ENCODE measurements at places on chromosomes 16 and 17.
A peak's percentile ranks its signal among the peaks of the same experiment; 100 is the strongest.

GRCh38 chr16:69555867-69556266 lies 9.9 kb upstream of the NFAT5 start:
- DNase-seq: no peak

DNA sequence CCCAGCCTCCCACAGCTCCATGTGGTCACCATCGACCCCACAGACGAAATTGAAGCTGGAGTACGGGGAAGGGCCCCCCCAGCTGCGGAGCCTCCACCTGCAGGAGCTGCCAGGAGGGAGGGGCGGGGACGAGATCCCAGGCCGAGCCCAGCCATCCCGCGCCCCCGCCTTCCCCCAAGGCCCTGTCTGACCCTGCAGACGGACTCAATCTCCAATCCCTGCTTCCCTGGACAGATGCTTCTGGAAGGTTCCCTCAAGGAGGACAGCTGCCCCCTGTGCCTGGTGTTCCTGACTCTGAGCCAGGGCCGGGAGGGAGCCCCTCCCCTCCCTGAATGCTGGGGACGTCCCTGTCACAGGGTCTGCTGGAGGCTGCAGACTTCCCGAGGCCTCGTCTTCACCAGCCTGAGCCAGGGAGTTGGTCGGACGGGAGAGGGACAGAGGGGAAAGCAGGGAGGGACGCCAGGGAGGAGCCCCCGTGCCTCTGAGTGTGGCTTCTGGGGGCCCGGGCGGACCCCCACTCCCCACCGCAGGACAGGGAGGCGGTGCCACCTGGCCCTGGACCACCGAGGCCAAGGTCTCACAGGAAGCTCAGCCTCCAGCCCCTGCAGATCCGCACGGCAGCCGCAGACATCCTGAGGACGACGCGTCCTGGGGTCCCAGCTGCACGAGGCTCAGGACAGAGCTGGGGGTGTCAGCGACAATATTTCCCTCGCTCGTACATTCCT lies 21.3 kb upstream of the C1QTNF8 start:
- no peak for DNase-seq

DNA sequence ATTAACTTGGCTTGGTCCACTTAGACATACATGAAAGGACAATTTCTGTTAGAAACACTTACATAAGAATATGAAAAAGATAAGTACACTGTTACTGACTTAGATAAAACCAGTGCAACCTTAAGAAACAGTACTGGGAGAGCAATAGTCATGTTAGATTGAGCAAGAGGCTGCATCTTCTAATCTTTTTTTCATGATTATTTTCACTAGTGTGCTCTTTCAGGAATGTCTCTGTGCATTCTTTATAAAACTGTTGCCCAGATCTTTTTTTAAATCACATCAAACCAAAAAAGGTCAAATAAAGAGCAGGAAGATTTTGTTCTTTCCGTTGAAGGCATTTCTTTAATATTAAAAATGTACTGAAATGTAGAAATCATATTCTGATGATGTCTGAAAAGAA lies 100.7 kb upstream of the AXIN2 start:
- DNase-seq: no peak

DNA sequence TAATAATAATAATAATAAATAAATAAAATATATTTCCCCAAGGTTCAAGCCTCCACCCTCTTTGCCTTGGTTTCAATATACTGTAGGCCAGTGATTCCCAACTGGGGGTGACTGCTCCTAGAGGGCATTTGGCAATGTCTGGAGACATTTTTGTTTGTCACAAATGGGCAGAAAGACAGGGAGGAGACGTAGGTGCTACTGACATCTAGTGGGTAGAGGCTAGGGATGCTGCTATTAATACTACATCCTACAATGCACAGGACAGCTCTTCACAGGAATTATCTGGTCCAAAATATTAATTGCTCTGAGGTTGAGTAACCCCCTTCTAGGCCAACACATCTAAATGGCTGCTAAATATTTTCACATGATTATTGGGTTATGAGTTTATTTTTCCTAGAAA lies 12.8 kb upstream of the PRR14 start:
- DNase-seq: no peak

DNA sequence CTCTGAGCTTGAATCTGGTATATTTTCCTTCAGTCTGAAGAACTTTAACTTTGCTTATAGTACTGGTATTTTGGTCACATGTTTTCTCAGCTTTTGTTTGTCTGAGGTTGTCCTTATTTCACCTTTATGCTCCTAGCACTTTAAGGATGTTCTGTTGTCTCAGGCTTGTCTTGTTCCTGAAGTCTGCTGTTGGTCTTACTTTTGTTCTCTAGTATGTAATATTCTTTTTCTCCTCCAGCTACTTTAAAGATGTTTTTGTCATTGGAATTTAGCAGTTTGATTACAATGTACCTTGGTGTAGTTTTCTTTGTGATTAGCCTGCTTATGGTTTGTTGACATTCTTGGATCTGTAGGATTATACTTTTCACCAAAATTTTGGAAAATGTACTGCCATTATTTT lies 23.6 kb downstream of the RPTOR start:
- DNase-seq: no peak

- DNase-seq: no peak
Measured at GRCh38 chr17:65334406-65334805, 197.2 kb downstream of the RGS9 start.

- no peak for DNase-seq
Measured at GRCh38 chr17:2602597-2603017, 9.2 kb downstream of the PAFAH1B1 start.

DNA sequence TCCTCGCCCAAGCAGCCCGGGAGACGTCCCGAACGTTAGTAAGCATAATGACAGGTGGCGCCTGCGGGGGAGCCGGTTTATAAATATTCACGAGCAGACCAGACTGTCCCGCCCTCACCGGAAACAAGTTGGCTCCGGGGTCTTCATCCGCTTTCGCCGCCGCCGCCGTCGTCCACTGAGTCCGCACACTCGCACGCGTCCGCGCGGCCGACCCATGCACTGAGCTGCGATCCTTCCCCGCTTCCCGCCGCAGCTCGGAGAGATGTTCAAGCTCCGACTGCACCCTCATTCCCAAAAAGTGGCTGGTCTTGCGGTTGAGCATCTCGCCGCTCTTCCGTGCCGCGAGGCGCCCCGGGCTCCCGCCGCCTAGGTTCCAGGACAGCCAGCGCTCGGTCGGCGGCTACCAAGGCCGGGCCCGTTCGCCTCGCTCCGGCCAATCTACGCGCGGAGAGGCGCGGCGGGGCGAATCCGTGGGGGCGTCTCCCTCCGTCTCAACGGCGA lies 385 bp downstream of the CFAP119 start:
- no peak for DNase-seq

- DNase-seq: no peak
Measured at GRCh38 chr17:69870751-69871199, 204.2 kb upstream of the KCNJ16 start.

- DNase-seq: no peak
Measured at GRCh38 chr16:20247076-20247475, 80.2 kb downstream of the GP2 start.

- peak; percentile 15 for DNase-seq
Measured at GRCh38 chr16:68065716-68066305, 19.4 kb upstream of the NFATC3 start.

GRCh38 chr17:67865438-67865837 lies 40.1 kb downstream of the BPTF start:
- no peak for DNase-seq

DNA sequence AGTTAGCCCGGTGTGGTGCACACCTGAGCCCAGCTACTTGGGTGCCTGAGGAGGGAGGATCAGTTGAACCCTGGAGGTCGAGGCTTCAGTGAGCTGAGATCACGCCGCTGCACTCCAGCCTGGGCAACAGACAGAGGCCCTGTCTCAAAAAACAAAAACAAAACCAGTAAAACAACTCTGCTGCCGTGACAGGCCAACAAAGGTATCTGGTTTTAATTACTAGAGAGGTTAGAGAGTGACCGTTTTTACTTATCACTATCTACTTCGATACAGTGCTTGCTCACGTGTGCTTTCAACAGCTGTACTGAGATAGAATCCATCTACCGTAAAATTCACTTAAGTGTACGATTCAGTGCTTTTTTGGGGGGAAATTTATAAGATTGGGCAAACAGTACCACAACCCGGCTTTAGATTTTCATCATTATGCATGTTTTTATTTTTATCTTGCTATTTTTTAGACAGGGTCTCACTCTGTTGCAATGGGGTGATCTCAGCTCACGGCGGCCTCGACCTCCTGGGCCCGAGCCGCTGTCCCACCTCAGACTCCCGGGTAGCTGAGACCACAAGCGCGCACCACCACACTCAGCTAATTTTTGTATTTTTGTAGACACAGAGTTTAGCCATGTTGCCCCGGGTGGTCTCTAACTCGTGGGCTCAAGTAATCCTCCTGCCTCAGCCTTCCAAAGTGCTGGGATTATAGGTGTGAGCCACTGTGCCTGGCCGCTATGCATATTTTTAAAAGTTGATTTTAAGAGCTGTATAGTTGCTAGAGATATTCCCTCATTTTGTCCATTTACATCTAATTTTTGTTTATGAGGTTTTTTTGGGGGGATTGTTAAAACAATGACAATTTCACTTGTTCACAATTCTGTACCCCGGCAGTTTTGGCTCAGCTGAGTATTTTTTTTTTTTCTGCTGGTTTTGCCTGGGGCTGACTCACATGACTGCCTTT lies 30.9 kb downstream of the SERPINF1 start:
- no peak for DNase-seq

- DNase-seq: no peak
Measured at GRCh38 chr16:63816276-63816675, 1305.6 kb downstream of the CDH11 start.

DNA sequence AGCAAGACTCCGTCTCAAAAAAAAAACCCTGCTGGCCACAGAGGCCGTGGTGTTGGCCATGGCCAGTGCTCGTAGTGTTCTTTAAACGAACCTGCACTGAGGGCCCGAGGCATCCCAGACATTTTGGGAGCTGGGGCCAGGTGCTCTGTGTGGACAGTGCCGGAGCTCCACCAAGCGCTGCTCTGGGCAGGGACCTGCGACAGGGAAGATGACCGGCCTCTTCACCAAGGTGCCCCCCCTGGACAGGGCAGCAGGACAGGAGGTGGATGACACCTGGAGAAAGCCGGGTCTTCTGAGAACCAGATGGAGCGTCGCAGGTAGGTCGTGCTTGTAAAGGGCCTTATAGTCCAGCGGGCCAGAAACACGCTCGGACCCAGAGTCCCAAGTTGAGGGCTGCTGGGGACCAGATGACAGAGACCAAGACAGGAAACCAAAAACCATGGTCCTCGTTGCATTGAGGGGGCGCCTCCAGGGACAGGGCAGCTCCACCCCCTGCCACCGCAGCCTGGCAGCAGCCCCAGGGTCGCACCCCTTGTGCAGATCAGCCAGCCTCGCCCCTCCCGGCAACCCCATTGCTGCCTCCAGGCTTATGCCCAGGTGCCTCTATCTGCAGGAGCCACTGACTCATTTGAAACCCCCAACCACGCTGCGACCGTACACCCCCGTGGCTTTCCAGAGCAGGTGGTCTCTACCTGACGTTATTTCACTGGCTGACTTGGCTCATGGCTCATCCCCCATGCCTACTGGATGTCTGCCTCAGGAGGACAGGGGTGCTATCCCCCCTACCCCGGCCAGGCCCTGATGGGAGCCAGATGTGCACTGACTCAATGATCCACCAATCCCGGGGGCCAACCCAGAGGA lies 4.2 kb upstream of the NTN3 start:
- no peak for DNase-seq

DNA sequence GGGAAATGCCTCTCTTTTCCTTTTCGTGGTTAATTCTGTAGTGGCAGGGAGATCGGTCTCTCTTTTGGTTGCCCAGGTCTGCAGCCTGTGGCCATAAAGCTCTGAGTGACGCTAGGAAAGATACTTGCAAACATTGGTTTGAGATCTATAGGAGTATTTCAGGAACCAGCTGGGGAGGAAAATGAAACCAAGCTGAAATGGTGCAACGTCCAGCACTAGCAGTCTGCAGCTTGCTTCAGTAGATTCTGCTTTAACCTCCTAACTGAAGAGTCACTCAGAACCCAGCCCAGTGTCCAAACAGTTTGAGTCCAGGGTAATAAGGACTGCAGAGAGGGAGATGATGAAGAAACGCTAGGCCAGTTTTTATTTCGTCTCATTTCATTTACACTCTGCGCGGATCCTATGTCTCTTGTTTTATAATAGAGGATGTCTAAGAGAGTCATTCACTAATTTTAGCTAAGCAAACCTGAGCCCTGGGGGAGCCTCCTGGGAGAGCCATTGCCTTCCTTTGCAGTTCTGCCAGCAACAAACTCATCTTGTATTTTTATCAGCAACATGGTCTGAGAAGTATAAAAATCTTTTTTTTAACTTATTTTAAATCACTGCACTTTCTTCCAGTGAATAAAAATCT lies 12.0 kb downstream of the SP2 start:
- DNase-seq: no peak

- DNase-seq: no peak
Measured at GRCh38 chr16:49837688-49838410, 18.1 kb downstream of the ZNF423 start.

- DNase-seq: no peak
Measured at GRCh38 chr16:49048557-49048956, 233.1 kb downstream of the CBLN1 start.

- DNase-seq: no peak
Measured at GRCh38 chr17:2033153-2033552, 3.2 kb downstream of the DPH1 start.

DNA sequence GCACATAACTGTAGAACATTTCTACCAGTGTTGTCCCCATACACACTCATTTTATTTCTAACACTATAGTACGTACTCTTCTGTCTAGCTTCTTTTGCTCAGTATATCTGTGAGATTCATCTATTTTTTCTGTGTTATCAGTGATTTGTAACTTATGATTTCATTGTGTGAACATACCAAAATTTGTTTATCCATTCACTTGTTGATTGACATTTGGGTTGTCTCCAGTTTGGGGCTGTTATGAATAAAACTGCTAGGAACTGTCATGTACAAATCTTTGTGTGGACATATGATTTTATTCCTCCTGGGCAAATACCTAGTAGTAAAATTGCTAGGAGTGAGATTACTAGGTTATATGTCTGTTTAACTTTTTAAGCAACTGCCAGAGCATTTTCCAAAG lies 9.6 kb downstream of the CYB5B start:
- DNase-seq: no peak

- DNase-seq: no peak
Measured at GRCh38 chr17:9817086-9817485, 4.8 kb downstream of the GSG1L2 start.

DNA sequence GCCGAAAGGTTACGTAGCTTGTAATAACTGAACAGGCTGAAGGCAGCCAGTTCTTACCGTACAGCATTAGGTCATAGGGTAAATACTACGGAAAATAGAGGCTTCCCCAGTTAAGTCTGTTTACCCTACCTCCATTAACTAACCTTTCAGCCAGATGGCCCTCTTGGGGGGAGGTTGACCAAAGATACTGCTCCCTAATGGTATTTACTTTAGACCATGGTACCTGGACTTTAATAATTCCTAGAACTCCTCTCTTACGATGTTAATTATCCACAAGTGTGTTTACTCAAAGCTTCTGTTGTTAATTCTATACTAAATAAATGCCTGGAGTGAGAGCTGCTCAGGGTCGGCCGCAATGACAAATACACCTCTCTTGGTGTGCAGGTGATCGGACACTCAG lies 9.8 kb upstream of the ADAT1 start:
- DNase-seq: no peak
